Urinary bladder (tissue), 4 donors: ENCODE measurements at places on chromosomes 4 and X. TPM values are rescaled to one million over a fixed set of nuclear protein-coding genes. Genes with fewer than 3 reads are reported as not detected.
A peak's percentile ranks its signal among the peaks of the same experiment; 100 is the strongest.

GAGE2A gene
- not detected for total RNA-seq

DNA sequence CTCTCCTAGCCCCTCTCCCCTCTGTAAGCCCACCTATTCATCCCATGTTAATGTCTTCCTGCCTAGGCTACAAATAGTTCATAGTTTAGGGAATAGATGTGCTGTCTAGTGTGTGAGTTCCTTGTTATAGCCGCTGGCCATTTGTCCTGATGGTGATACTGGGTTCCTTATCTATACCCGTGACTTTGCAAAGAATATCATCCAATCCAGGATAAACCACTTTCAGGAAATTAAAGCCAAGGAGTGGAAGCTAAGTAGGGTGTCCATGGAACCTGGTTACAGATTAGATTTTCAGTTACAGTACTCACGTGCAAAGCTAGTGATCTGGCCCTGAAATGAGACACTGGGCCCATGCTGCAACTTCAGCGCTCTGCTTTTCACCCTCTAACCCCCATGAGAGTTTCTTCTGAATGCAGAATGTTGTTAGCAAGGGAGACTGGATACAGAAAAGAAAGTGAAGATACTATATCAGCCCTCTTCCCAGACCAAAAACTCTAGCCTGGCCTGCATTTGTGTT lies 111.4 kb downstream of the TMEM164 start:
- no peak for DNase-seq

SRPX2 gene
- 27.1 TPM for total RNA-seq

GRCh38 chr4:90546114-90546513 lies 418.9 kb downstream of the CCSER1 start:
- no peak for DNase-seq

HERC6 gene
- 10.0 TPM for total RNA-seq

DNA sequence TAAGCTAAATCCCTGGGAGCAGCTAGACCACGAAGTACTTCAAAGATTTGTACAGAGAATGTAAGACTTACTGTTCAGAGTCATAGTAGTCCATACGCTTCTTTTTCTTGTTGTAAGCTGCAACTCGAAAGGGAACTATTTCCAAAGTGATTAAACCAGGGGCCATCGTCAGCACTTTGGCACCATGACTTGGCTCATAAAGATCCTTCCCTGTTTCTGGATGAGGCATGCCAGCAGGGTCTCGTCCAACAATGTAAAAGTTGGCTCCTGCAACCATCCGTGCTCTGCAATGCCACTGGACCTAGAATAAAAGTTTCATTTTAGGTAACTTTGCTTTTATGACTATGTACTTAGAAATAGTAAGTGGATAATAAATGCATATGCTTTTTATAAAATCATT lies 88.5 kb downstream of the PAPSS1 start:
- no peak for DNase-seq

GRCh38 chr4:4572821-4573220 lies 31.0 kb upstream of the STX18 start:
- no peak for DNase-seq

MAGEC2 gene
- not detected for total RNA-seq

DNA sequence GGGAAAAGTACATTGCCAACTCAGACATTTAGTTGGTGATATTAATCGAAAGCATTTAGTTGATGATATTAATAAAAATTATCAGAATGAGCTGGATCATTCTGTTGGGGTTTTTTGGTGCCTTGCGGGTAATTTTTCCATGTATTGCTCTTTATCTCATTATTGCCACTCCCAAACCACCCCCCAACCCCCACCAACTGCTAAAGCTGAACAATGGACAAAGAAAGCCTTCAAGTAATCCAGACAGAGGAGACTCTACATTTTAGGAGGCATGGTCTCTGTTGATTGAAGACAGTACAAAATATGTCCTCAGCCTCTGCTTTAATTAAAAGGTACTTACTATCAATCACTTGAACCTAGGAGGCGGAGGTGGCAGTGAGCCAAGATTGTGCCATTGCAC lies 22.5 kb downstream of the PDK3 start:
- no peak for DNase-seq

GRCh38 chr4:74921490-74921889 lies 11.4 kb upstream of the PARM1 start:
- no peak for DNase-seq

CCKAR gene
- total RNA-seq: 0.26 TPM

DNA sequence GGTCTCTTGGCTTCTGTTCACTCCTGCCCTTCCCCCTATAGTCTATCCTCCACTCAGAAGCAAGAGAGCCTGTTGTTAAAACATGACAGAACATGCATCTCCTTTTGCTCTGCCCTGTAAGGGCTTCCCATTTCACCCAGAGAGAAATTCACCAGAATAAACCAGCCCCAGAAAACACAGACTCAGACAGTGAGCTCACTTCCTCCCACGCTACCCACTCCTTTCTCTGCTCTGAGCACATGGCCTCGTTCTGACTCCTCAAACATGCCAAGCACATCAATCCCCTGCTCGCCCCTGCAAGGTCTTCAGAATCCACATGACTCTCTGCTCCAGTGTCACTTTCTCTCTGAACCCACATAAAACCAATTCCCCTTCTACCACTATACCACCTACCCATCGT lies 50.4 kb downstream of the MID1 start:
- no peak for DNase-seq

EDA gene
- 5.7 TPM for total RNA-seq

PDE6B gene
- 6.2 TPM for total RNA-seq

DNA sequence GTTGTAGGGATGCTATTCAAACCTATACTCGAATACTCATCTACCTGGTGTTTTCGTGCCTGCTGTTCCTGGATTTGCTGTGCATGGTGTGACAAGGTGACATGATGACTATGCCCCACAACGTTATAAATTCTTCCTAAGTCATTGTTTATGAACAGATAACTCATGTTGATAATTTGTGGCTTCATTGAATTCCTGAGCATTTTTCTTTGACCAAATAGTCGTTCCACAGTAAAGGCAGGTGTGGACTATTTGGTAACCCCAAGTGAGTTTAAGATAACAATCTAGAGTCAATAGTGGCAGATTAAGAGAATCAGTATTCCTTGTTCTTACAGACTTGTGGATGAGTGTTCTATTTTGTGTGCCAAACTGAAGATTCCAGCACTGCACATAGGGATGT lies 59.9 kb downstream of the SNX25 start:
- DNase-seq: no peak

GRCh38 chr4:137853424-137853823 lies 321.1 kb upstream of the PCDH18 start:
- DNase-seq: no peak

DNA sequence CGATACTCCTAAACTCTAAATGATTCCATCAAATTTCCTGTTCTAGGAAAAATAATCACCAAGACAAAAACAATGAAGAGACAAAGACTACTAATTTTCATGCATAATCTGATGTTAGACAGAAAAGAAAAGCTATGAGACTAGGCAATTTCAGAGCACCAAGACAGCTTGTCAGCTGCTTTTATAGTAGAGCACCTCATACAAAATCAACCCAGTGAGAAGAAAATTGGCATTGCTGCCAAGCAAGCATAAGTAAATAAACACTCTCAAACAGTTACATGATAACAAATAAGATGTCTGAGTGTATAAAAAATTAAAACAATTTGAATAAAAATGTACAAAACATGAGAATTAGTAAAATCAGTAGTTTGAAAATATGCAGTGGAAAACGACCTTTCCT lies 1544.6 kb downstream of the C4orf33 start:
- DNase-seq: no peak

DNA sequence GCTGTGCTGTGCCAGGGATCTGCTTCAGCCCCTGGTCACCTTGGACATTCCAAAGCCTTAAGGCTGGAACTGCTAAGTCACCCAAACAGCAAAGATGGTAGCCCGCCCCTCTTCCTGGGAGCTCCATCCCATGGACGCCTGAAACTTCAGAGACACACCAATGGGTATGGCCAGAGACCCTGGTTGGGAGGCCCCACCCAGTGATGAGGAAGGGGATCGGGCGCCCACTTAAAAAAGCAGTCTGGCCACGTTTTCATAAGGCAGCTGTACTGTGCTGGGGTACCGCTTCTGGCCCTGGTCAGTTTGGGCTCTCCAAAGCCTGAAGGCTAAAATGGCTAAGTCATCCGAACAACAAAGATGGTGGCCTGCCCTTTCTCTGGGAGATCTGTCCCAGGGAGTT lies 9.4 kb upstream of the TMSB15C start:
- DNase-seq: no peak

DNA sequence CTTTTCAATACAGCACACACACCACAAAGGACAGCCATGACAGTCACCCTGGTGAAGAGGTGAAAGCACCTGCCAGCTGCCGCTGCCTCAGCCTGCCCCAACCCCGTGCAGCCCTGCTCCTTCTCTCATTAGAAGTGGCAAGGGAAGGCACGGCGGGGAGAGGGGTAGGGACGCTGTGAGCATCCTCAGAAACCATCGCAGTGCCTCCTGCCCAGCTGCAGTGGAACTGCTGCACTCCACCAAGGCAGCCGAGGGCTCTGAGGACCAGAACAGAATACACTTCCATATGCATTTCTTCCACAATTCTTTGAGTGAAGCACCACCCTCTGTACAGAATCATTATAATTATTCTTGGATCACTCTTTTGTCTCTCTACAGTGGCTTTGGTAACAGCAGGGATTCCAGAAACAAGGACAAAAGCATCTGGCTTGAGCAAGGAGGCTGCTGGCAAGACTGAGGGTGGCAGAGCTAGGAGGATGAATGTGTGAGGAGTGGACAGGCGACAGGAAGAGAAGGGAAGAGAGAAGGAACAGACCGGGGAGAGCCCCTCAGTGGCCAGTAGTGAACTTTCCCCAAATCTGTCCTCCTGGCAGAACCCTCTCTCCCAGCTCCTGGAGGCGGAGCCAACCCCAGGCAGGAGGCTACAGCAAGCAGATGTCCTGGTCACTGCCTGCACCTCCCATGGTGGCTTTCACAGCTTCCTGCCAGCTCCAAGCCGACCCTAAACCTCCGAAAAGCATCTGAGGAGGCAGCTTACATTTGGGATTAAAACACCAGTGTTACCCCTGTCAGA lies 73.2 kb downstream of the MTNR1A start:
- no peak for DNase-seq

- no peak for DNase-seq
These were observed 1.5 kb downstream of the IRF2 start for GRCh38 chr4:184472614-184473498.

GRCh38 chr4:38177641-38178391 lies 217.6 kb downstream of the PTTG2 start:
- no peak for DNase-seq

DCK gene
- 26.3 TPM for total RNA-seq

GRCh38 chr4:36328130-36328529 lies 46.7 kb downstream of the DTHD1 start:
- no peak for DNase-seq

DNA sequence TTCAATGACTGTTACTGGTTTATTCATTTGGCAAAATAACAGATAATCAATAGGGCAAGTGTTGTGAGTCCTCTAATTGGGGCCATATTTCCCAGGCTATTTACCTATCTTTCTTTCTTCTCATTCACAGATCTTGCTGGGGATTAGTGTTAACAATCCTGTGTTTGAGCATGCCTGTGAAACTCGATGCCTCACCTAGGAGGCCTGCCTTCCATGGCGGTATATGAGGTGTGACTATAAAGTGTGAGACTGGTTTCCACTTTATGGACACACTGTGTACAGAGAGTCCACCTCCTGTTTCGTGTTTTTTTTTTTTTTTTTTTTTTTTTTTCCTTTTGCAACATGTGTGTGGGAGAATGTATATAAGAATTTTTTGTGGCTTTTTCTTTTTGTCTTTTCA lies 199.3 kb downstream of the BMPR1B start:
- no peak for DNase-seq

INPP4B gene
- total RNA-seq: 53.9 TPM

GPR119 gene
- total RNA-seq: not detected

- DNase-seq: no peak
These were observed 43.2 kb downstream of the ASMT start for GRCh38 chrX:1658071-1658491.

GRCh38 chr4:7705062-7705461 lies 234.6 kb downstream of the AFAP1 start:
- no peak for DNase-seq

GRCh38 chrX:148610328-148610698 lies 109.9 kb downstream of the AFF2 start:
- DNase-seq: no peak

DNA sequence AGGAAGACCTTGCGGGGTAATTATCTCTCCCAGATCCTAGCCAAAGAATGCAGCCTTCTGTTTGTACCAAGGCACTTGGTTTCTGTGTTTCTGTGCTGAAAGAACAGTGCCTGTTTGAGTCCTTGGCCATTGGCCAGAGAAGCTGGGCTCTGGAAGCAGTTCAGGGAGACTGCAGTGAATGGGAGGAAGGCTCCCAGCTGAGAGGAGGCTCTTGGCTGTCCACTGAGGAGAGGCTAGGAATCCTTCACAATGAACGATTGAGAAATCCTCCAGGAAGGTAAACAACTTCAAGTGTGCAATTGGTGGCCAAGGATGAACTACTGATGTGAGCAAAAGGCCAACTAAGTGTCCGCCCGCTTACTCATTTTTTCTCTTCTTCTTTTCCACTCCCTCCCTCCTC lies 61.3 kb downstream of the HS3ST1 start:
- peak; percentile 48 for DNase-seq

VCX3A gene
- total RNA-seq: not detected

DNA sequence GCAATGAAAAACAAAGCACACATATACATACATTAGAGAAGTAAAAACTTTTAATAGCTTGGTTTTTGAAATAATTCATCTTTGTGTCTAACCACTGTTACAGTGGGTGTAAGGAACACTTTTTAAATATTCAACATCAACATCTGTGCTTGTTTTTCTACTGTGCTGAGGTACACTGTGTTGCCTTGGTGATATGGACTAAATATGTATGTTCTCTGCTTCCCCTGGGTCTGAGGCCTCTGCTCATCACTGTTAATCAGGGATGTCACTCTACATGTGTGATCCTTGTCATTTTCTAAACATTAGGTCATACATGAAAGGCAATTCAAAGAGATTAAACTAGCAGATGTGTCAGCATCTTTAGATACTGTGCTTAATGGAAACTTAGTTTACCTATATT lies 10.9 kb downstream of the MCTS1 start:
- DNase-seq: no peak

GRCh38 chrX:115251458-115252233 lies 17.8 kb upstream of the LRCH2 start:
- DNase-seq: no peak

UGT2B7 gene
- 0.48 TPM for total RNA-seq

ARAF gene
- total RNA-seq: 12.3 TPM

DNA sequence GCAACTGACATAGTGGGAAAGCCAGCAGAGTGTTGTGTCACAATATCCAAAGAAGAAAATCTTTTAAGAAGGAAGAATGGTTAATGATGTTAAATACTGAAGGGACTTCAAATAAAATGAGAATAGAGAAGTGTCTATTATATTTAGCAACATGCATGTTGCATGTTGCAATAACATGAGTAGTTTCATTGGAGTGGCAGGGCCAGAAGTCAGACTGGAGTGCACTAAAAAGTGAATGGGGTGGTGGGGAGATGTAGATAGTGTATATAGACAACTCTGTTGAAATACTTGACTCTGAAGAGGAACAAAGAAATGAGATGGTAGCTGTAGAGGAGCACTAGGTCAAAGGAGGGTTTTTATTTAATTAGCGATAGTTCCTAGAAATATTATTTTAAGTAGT lies 9.5 kb upstream of the AMMECR1 start:
- DNase-seq: no peak

EPGN gene
- not detected for total RNA-seq
